Activated CD8-positive, alpha-beta memory T cell treated with anti-CD3 and anti-CD28 coated beads for 4 hours (primary cell): ENCODE measurements at places on chromosomes 6 and 20.

GRCh38 chr6:110250838-110251237, 70.6 kb downstream of the CDC40 start:
- no peak for DNase-seq

DNA sequence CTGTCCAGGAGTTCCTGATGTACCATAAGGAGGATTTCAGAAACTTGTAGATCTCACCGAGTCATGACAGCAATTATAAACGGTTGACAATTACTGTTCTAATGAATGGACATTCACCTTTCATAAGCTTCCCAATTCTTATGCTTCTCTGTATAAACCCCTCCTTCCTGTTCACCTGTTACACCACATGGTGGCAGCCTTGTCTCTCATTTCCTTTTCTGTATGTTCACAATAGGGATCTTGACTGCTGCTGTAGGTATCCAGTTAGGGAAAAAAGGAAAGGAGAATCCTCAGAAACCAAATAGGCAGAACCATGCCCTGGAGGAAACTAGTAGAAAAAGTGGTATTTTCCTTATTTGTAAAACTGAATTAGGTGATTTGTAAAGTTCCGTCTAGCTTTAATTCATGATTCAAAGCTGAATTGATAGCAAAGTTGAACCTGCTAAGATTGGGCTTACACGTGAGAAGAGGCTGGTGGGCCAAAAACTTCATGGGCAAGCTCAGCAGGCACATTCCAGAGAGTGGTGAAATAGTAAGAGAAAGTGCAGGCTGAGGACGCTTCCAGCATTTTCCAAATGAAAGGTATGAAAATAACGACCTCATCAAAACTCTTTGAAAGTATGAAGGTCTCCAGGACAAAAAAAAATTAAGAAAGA, 29.0 kb upstream of the TBPL1 start:
- DNase-seq: no peak

- DNase-seq: no peak
Observed at GRCh38 chr6:11689847-11690246, 88.8 kb downstream of the ADTRP start.

DNA sequence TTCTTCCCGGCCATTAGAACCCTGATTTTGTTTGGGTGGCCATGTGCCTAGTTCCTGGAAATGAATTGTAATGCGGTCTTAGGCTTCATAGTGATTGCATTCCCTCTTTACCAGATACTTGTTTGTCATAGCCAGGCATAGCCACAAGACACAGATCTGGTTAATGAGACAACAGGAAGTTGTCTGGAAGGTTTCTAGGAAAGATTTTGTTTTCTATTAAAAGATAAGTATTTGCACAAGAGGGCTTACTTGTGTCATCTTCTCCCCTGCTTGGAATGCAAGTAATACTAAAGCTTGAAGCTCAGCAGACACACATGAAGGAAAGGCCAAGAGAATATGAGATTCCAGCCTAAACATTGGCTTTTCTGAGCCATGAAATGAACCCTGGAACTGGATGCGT, 12.9 kb downstream of the FARS2 start:
- DNase-seq: no peak

- DNase-seq: no peak
Observed at GRCh38 chr6:169117663-169118062, 136.0 kb downstream of the THBS2 start.

GRCh38 chr20:17925141-17925939, 43.3 kb downstream of the SNX5 start:
- DNase-seq: no peak

DNA sequence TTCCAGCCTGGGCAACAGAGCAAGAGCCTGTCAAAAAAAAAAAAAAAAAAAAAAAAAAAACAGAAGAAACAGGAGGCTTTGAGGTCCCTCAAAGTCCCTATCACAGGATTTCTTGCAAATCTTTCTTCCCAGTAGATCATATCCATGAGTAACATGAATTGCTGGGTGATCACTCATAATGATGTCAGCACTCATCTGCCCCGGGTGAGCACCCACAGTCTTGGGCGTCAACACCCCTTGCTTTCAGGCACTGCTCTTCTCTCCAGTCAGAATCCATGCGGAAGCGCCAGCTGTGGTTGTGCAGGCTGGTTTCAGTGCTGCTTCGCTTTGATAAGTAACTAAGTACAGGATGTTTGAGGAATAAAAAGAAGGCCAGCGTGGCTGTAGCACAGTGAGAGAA, 40.2 kb upstream of the INSM1 start:
- DNase-seq: no peak

GRCh38 chr6:139736325-139736906, 362.0 kb upstream of the CITED2 start:
- no peak for DNase-seq

GRCh38 chr6:147852772-147853171, 344.3 kb downstream of the SAMD5 start:
- DNase-seq: no peak

DNA sequence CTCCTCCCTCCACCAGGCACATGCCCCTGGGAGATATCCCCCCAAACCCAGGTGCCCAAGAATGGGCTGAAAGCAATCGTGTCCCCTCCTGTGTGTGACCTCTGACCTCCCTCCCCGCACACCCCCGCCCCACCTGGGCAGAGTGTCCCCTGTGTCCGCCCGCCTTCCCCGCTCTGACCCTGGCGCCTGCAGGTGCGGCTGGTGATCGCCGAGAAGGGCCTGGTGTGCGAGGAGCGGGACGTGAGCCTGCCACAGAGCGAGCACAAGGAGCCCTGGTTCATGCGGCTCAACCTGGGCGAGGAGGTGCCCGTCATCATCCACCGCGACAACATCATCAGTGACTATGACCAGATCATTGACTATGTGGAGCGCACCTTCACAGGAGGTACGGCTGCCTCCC, 9.9 kb downstream of the GDAP1L1 start:
- DNase-seq: no peak

DNA sequence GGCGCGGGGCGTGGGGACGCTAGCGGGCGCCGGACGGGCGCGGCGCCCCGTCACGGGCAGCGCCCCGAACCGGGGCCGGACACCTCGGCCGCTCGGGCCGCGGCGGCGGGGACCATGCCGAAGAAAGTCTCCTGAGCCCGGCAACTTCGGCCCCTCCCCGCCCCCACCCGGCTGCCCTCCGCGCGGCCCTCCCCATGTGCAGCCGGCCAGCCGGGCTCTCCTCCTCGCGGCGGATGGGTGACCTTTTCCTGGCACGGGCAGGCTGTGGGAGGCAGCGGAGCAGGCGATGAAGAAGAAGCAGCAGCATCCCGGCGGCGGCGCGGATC, 278 bp downstream of the UST start:
- no peak for DNase-seq

- no peak for DNase-seq
Observed at GRCh38 chr6:137256350-137257103, 37.3 kb upstream of the IFNGR1 start.

GRCh38 chr6:1029141-1029540, 282.8 kb upstream of the FOXQ1 start:
- no peak for DNase-seq
